ENCODE measurements at places on chromosomes 6 and 20.

- DNase-seq = no peak
Measured at GRCh38 chr6:110590821-110591351, 114.5 kb upstream of the SLC22A16 start.

GRCh38 chr6:125808060-125808459, 17.3 kb downstream of the NCOA7 start:
- DNase-seq = no peak

GRCh38 chr6:44411141-44411540, 23.6 kb downstream of the CDC5L start:
- DNase-seq = no peak

DNA sequence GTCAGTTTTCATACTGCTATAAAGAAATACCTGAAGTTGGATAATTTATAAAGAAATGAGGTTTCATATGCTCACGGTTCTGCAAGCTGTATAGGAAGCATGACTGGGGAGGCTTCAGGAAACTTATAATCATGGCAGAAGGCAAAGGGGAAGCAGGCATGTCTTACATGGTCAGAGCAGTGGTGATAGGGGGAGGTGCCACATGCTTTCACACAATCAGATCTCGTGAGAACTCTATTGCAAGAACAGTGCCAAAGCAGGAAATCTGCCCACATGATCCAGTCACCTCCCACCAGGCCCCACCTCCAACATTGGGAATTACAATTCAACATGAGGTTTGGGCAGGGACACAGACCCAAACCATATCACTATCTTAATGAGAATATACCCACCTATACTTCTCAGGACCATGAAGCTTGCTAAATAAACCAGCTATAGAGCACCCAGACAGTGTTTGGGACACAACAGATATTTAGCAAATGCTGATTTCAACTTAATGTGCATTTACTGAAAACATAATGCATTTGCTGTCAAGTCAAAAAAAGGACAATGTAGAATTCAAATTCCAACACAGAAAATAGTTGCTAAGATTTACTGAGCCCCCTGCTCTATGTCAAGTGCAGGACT, 63.8 kb downstream of the TNFRSF21 start:
- no peak for DNase-seq

DNA sequence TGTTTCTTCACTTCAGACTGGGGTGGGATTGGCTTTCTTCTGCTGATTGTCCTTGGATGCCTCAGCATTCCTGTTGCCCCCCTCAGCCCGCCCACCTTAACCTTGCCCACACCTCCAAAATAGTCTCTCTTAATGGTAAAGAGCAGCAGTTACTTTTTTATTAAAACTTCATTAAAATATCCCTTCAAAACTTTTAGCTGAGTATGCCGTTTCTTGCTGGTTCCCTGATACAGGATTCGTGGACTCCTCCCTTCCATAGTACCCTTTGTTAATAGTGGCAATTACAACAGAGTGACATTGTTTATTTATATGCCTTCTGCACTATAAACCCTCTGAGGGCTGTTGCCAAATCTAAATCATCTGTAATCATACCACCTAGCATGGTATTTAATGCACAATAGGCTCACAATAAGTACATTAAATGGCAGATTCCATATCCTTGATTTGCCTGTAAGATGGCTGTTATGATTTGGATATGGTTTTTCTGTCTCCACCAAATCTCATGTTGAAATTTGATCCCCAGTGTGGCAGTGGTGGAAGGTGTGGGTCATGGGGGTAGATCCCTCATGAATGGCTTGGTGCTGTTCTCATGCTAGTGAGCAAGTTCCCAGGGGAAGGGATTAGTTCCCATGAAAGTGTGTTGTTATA, 3.5 kb upstream of the MOCS1 start:
- no peak for DNase-seq

- DNase-seq = no peak
Measured at GRCh38 chr6:83096791-83097190, 29.3 kb downstream of the DOP1A start.

GRCh38 chr6:105588123-105588710, 185.3 kb upstream of the PREP start:
- DNase-seq = no peak

GRCh38 chr20:23507346-23507745, 16.4 kb downstream of the CST8 start:
- no peak for DNase-seq

- DNase-seq = no peak
Measured at GRCh38 chr6:143598466-143599080, 79.2 kb upstream of the PHACTR2 start.

DNA sequence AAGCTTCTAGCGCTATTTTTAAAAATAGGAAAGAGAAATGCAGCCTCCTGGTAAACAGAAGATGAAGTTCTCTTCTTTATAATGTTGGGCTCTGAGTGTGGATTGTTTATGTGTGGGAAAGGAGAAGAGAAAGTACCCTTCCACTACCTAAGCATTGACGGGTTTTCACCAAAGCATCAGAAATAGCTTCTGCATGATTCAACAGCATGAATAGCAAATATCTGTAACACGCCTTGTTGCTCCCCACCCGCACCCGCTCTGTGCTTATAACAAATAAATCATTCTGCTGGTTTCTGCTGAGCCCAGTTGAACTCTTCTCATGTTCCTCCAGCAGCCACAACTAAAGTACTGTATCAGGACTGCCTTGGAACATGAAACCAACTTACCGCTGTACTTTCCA, 20.7 kb downstream of the TXLNB start:
- no peak for DNase-seq

- no peak for DNase-seq
Measured at GRCh38 chr6:158194487-158195280, 26.5 kb downstream of the GTF2H5 start.

DNA sequence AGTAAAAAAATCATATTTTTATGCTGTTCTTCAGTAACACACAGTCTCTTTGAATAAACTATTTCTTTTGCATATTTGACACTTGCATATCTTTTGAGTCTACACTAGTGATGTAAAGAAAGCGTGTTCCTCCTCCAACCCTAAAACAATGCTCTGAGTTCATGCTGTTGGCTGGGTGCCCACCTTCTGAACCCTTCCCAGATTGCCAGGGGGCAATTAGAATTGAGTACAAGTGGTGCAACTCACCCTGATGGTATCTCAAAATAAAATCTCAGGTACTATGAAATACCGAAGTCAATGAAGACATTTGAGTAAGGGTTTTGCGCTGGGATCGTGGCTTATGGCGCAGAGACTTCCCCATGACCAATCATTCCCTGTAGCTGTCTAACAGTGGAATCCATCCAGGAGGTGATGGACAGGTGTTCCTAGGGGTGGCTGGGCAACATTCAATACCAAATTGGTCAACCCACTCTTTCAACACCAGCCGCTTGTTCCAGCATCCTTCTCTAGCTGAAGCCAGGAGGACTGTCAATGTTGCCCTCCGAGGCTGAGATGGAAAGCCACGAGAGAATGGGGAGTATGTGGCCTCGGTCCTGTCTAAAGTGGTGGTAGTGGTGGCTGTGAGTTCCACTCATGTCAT, 94.4 kb upstream of the ZNFX1 start:
- DNase-seq = no peak

- DNase-seq = no peak
Measured at GRCh38 chr20:54345301-54345724, 130.1 kb upstream of the DOK5 start.

DNA sequence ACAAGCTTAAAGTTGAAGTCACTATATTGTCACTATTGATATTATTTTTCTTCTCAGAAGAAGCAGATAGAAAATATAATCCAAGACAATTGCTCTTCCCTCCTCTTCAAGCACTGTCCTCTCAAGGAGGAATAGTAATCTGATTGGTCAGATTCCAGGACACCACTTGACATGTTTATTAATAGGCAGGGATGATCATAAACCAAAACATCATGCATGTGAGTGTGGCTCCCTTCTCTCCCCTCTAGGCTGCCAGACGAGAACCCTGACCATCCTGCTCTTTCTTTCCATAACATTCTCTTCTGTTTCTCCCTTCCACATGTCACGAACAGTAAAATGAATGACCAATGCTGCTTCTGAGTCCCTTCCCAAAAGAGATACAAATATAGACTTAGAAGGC, 7.5 kb downstream of the ATG5 start:
- DNase-seq = no peak

DNA sequence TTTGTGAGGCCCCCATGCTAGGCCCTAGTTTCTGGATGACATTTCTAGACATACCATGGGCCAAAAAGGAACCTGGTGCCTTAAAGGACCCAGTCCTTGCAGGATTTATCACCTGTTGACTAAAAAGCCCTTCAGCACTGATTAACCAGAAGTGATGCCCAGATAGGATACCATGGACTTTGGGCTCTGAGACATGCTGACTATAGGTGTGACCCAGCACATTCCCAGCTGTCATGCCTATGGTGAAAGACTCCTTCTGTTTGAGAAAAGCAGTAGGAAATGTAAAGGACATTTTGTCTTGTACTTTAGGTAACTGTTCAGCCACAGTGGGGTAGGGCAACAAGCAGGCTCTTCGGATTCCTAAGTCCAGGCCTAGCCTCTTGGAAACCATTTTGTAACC, 724.2 kb downstream of the CD109 start:
- no peak for DNase-seq

GRCh38 chr6:41023114-41023513, 15.9 kb downstream of the UNC5CL start:
- DNase-seq = no peak

DNA sequence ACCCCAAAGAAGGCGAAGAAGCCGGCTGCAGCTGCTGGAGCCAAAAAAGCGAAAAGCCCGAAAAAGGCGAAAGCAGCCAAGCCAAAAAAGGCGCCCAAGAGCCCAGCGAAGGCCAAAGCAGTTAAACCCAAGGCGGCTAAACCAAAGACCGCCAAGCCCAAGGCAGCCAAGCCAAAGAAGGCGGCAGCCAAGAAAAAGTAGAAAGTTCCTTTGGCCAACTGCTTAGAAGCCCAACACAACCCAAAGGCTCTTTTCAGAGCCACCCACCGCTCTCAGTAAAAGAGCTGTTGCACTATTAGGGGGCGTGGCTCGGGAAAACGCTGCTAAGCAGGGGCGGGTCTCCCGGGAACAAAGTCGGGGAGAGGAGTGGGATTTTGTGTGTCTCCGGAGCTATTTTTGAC, 69.6 kb downstream of the HFE start:
- no peak for DNase-seq

DNA sequence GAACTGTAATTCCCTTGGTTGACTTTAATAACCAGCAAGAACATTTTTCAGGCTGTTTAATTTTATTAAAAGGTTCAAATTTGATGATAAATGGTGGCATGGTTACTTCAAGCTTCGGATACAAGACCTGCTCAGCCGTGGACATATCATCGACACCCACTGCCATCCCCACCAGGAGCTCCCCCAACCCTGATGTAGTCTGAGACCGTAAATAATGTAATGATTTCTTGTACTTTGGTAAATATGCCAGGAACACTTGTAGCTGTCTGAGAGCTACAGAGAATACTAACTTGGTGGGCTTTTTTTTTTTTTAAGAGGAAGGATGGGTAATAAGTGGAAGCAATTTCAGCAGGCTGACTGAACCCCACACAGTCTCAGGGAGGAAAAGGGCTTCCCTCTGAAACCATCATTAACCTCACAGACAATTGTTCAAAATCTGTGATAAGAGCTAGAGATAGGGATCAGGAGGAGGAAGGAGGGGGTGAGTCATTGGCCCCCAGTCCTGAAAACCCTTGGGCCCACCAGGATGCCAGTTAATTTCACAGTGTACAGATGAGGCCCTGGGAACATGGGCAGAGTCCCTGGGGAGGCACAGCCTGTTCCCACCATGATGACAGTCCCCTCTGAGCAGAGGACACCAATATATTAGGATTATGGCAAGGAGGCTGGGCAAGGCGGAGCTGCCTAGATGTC, 56.0 kb downstream of the APCDD1L start:
- DNase-seq = no peak

- DNase-seq = no peak
Measured at GRCh38 chr6:169207482-169207881, 46.2 kb downstream of the THBS2 start.

GRCh38 chr20:17615645-17616479, 46.0 kb downstream of the DSTN start:
- DNase-seq = no peak

DNA sequence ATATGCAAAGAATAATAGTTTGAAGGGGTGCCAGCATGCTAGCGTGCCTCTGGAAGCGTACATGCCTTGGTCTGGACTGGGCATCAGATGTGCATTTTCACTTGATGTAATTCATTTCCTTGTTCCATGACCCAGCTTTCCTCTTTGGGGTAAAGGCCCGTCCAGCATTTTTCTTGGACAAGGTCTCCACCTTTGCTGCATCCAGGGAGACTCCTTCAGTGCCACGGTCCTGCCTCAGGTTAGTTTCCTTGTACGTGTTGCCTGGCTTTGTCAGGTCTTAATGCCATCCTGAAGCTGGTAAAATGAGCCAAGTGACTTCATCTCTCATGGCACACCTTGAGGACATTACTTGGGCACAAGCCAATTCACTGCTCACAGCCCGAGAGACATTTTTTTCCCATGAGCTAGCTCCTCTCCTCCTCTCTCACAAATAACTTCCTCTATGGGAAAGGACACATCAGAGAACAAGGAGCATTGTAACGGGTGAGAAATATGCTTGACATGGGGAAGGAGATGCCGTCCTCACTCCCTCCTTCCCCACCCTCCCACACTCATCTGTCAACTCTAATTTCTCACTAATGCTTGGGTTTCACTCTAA, 23.9 kb downstream of the EDN1 start:
- DNase-seq = no peak

- no peak for DNase-seq
Measured at GRCh38 chr6:135990439-135990838, 138.9 kb downstream of the PDE7B start.

DNA sequence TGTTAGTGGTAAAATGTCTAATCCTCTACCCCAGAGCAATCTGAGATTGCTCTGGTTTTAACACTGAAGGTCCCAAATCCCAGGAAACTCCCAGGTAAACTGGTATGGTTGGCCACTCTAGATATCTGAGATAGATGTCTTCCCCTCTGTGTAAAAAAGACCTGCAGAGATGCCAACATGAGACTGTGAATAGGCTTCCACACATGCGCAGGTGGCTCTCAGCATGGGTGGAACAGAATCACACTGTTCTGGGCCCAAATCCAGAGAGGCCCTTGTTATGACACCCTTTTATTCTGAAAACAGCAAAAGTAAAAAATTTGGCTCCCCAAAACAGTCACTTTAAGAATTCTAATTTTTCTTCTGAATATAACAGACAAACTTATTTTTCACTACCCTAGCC, 88.7 kb upstream of the BMP5 start:
- no peak for DNase-seq

- no peak for DNase-seq
Measured at GRCh38 chr6:41690541-41691330, 44.7 kb downstream of the TFEB start.

DNA sequence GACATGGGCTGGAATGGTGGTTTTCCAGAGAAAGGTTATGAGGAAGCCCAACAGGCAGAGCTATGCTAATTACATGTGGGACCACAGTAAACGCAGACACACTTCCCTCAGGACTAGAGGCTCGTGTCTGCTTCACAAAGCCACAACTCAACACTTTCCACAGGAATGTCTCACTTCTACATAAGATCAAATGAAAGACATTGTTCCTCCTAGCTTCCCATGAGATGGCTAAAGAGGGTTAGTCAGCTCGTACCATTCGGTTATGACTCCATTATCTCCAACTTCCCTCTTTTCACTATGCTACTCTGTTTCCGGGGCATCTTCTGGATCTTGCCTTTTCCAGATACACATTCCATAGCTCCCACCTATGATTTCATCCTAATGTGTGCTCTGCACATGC, 29.1 kb upstream of the ZC3H12D start:
- DNase-seq = no peak

GRCh38 chr6:15874326-15874725, 211.5 kb upstream of the DTNBP1 start:
- DNase-seq = no peak
